IMR-90 (cell line): ENCODE measurements at places on chromosomes 5 and 9. TPM values are rescaled to one million over a fixed set of nuclear protein-coding genes. Genes with fewer than 3 reads are reported as not detected.

The RMND5B gene
- total RNA-seq = 11.7 and 14.0 TPM in 2 replicates

DNA sequence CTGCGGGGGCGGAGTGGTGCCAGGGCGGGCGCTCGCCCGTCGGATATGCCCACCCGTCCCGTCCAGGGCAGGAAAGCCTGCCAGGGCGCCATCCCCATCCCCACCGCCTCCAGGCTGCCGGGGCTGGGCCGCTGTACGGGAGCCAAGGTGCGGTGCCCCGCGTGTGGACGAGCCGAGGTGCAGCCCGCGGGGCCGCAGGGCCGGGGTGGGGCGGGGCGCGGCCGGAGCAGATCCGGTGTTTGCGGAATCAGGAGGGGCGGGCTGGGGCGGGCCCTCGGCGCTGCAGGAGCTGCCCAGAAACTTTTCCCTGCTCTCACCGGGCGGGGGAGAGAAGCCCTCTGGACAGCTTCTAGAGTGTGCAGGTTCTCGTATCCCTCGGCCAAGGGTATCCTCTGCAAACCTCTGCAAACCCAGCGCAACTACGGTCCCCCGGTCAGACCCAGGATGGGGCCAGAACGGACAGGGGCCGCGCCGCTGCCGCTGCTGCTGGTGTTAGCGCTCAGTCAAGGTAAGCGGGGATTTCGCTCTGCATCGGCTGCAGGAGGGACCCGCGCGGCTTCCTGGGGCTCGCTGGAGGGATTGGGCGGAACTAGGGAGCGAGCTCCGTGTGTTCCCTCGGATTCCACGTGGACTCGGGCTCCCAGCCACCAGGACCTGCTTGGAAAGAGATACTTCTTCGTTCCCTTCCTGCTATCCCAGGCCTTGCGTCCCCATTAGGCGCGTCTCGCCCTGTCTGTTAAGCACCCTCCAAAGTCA lies at the start of gene ITGA2:
TSS of gene ITGA2 (plus strand) at position 328 of the 756 bp plus-strand sequence. CDS start at position 445, 117 bp downstream.
- H3K27me3 ChIP-seq = no peaks in the 10 kb centered on the region
- H3K27ac ChIP-seq = peak within 1 kb of the TSS; percentile 78
- peaks cover 5% of the 10 kb centered on the region; the same call in 1 of the 2 replicates for H3K36me3 ChIP-seq

GRCh38 chr5:103245761-103246160 lies 12.8 kb upstream of the MACIR start:
- no peak for DNase-seq
- H3K36me3 ChIP-seq = no peaks in the 10 kb centered on the region
- no peak overlapping the region for H3K4me3 ChIP-seq
- H3K27ac ChIP-seq = no peak overlapping the region
- peaks cover 3% of the 10 kb centered on the region for H3K4me1 ChIP-seq

The GPR150 gene
- under 0.01 TPM in 2 replicates for total RNA-seq

GRCh38 chr9:81665322-81665871 lies 23.9 kb downstream of the TLE1 start:
- H3K27me3 ChIP-seq = no peaks in the 10 kb centered on the region
- H3K4me1 ChIP-seq = peaks cover 13% of the 10 kb centered on the region
- no peak overlapping the region for H3K27ac ChIP-seq
- DNase-seq = no peak
- H3K36me3 ChIP-seq = peaks cover 6% of the 10 kb centered on the region

DNA sequence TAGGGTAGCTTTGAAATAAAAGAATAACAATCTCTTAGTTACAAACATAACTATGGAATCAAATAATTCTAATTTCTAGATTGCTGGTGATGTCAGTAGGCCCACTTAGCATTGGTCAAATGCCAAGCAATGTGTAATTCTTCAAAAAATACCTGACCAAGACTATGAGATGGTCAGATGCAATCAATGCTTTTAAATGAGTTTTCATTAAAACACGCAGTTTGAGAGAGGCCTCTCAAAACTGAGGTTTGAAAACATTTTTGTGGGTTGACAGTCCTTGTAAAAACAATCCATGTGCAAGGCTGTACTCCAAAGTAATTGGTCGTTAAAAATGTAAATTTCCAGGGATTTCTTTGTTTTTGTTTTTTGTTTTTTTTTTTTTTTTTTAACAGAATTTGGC lies 1.2 kb upstream of the RLN2 start:
- H3K27ac ChIP-seq = no peak overlapping the region
- H3K4me3 ChIP-seq = no peak overlapping the region
- peak; percentile 1 for DNase-seq
- no peaks in the 10 kb centered on the region for H3K36me3 ChIP-seq
- H3K4me1 ChIP-seq = no peaks in the 10 kb centered on the region

The HEMGN gene
- not detected in 2 replicates for total RNA-seq

DNA sequence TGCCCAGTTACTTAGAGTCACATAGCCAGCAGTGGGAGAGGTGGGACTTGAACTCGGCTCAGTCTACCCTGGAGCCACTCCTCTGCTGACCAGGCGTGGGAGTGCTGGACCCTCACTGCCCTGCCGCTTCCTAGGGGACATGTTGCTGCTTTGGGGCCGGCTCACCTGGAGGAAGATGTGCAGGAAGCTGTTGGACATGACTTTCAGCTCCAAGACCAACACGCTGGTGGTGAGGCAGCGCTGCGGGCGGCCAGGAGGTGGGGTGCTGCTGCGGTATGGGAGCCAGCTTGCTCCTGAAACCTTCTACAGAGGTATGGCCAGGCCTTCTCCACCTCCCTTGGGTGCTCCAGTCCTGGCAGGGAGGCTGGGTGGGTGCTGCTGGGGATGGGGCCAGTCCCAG lies 3.4 kb upstream of the CACFD1 start:
- H3K4me1 ChIP-seq = peaks cover 7% of the 10 kb centered on the region; the same call in 1 of the 2 replicates
- DNase-seq = no peak
- no peak overlapping the region for H3K4me3 ChIP-seq
- H3K36me3 ChIP-seq = no peaks in the 10 kb centered on the region

The SH3PXD2B gene
- 7.8 and 8.2 TPM in 2 replicates for total RNA-seq
